GM23248 (cell line): ENCODE measurements at places on chromosomes 1 and 21. TPM values are rescaled to one million over a fixed set of nuclear protein-coding genes. Genes with fewer than 3 reads are reported as not detected.

GRCh38 chr1:7507285-7508019 lies 263.6 kb upstream of the VAMP3 start:
- no peak for DNase-seq

The NR1I3 gene
- total RNA-seq: not detected in 2 replicates

- no peak for DNase-seq
Observed at GRCh38 chr1:30735668-30736498, 12.5 kb upstream of the MATN1 start.

The TMEM200B gene
- total RNA-seq: 20.4 TPM in 2 replicates

GRCh38 chr1:54754486-54755285 lies 9.6 kb downstream of the PARS2 start:
- DNase-seq: no peak

The STXBP3 gene
- 26.8 and 42.3 TPM in 2 replicates for total RNA-seq

DNA sequence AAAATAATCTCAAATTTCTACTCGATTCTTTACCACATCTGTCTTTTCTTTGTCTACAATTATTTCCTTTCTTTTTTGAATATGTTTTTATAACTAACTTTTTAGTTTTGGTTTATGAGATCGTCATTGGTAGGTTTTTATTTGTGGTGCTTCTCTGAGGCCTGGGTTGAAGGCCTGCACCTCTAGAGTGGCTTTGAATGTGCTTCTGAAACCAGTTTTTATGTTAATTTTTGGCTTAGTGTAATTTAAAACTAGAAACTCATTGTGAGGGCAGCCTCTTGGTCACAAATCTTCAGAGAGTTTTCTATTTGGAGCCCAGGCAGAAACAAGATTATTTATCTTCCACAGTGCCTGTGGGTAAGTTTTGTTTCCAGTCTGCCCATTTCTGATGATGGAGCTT lies 187.0 kb downstream of the GPATCH2 start:
- no peak for DNase-seq

- DNase-seq: no peak
Observed at GRCh38 chr1:219582865-219583264, 30.0 kb downstream of the ZC3H11B start.

The PTPRF gene
- 15.0 and 16.3 TPM in 2 replicates for total RNA-seq
